ENCODE measurements at places on chromosomes 3 and 15.

- no peak for DNase-seq
Observed at GRCh38 chr15:90620379-90621067, 90.8 kb downstream of the CRTC3 start.

DNA sequence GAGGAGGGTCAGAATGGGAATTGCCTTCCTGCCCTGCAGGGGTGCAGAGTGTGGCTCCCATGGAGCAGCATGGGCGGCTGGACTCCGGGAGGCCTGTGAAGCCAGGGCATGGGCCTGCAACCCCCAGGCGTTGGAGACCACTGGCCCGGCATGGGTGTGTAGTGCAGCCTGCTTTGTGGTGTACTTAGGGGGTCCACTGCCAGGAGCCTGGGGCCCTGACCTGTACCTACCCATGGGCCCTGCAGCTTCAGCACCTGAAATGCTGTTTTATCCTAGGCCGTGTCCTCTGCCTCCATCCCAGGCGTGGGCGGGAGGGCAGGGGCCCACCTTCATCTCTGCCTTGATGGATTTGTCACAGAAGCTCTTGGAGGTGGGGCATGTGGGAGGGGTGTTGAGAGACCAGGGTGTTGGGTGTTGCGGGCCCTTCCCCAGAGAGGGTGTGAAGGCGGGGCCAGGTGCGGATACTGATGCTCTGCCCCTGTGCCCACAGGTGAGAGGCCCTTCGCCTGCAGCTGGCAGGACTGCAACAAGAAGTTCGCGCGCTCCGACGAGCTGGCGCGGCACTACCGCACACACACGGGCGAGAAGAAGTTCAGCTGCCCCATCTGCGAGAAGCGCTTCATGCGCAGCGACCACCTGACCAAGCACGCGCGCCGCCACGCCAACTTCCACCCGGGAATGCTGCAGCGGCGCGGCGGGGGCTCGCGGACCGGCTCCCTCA, 45.0 kb downstream of the KLF13 start:
- no peak for DNase-seq

DNA sequence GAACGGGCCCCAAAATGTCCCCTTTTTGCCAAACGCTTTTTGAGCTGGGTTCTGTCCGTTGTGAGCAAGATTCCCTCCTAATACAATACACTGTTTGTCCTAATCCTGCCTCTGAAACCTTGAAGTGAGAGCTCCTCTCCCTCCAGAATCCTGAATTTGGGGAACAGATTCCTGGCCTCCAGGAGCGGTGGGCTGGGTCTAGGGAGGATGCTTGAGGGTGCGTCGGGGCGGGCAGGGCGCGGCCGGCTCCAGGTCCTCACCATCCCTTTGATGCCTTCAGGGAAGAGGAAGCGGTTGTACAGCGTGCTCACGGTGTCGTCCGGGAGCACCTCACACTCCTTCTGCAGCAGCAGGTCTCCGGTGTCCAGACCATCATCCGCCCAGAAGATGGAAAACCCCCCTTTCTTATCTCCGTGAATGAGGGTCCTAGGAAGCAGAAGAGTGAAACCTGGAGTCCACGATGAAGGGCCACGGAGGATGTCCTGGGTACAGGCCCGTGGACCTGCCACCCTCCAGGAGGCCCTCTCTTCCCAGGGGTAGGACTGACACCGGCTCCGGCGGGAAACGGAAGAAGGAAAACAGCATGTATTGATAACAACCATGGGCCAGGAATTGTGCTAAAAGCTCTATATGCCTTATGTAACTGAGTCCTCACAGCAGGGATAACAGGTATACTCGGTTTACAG, 23.2 kb downstream of the ALDH1L1 start:
- no peak for DNase-seq

- DNase-seq = no peak
Observed at GRCh38 chr3:133996251-133996661, 33.5 kb downstream of the SLCO2A1 start.

GRCh38 chr15:57025264-57025926, 107.0 kb downstream of the TCF12 start:
- DNase-seq = no peak

GRCh38 chr15:78457101-78457500, 19.1 kb downstream of the IREB2 start:
- DNase-seq = no peak

DNA sequence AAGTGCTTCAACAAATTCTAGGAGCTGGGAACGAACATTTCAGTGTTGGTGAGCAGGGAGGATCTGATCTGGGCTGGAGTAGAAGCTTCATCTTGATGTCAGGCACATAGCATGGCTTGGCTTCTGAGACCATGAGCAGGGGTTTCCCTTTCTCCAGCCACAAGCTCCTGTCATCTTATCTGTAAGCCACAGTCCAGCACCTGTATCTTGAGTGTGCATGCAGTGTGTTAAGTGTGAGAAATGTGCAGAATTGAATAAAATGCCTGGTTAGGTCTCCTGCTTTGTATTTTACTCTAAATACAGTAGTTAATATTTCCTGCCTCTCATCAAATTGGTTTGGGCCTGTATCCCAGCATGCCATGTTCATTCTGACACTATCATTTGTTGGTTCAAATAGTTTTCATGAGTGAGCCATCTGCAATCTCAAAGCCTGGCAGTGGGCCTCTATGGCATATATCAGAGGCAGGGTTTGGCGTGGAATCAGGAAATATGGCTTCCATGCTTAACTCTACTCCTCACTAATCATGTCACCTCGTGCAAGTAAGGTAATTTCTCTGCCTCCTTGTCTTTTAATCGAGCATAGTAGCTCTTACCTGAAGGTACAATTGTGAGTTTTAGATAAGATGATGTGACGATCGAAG, 43.3 kb downstream of the TLNRD1 start:
- DNase-seq = no peak

GRCh38 chr3:138443091-138443490, 8.7 kb downstream of the ESYT3 start:
- DNase-seq = no peak

- no peak for DNase-seq
Observed at GRCh38 chr3:48088056-48088748, 72.0 kb upstream of the MAP4 start.
